ENCODE measurements at places on chromosomes 7 and 10.

DNA sequence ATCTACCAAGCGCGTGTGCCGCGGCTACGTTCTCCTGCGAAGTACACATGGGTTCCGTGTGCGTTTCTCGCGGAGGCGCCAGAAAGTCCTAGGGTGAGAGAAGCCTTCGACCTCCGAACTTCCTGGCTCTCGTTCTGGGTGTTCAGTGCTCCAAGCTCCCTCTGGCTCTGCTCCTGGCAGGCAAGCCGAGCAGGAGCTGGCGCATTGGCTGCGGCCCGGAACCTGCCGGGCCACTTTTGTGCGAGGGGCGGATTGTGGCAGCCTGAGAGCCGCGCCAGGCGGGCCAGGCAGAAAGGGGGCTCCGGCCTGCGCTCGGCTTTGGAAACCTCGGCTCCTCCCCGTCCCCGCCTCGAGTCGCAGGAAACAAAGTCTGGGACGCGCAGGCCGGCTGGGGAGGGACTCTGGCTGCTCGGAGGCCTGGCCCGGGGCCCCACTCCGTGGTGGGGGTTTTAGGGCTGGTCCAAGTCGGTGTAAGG is 9.6 kb downstream of the EMX2 start:
- DNase-seq: no peak

DNA sequence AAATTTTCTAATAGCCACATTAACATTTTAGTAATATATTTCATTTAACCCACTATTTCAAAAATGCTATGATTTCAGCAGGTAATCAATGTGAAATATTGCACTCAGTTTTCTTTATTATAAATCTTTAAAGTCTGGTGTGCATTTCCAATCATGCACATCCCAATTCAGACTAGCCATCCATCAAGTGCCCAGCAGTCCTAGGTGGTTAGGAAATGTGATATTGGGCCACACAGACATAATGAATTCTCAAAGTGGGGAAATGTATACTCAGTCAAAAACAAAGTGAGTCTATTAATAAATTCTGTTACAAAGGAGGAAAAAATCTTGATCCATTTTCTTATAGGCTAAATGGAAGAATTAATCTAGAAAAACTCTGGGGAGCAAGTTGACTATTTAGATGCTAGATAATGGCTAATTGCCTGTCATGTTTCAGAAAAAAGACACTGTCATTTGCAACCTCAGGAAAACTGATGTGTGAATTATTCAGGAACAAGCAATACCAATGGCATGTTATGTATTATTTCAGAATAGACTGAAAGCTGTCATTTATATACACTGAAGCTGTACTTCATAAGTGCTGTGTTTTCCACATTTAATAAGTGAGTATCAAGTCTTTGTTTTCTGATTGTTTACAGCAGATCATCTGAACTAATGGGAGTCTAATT is 629.1 kb upstream of the ADARB2 start:
- no peak for DNase-seq

GRCh38 chr7:150797661-150798060 is 2.5 kb downstream of the TMEM176B start:
- no peak for DNase-seq

DNA sequence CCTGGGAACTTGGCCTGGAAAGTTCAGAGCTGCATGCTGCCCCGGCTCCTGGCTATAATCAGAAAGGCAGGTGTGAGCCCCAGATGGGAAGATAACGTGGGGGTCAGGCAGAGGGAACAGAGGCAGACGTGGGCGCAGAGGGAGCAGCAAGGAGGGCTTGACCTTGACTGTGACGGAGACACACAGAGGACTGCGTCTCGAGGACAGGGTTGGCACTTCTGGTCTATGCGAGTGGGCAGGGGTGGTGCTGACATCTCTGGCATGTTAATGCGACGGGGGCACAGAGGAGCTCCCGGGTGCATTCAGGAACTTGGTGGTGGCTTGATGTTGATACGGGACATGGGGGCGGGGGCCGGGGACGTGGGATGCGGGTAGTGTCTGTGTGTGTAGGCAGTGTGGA is 232.1 kb upstream of the GRB10 start:
- no peak for DNase-seq

GRCh38 chr7:123871998-123872867 is 27.3 kb downstream of the HYAL4 start:
- DNase-seq: peak; percentile 22

- DNase-seq: peak; percentile 45
These were observed 262.1 kb downstream of the ATRNL1 start for GRCh38 chr10:115355162-115355760.

DNA sequence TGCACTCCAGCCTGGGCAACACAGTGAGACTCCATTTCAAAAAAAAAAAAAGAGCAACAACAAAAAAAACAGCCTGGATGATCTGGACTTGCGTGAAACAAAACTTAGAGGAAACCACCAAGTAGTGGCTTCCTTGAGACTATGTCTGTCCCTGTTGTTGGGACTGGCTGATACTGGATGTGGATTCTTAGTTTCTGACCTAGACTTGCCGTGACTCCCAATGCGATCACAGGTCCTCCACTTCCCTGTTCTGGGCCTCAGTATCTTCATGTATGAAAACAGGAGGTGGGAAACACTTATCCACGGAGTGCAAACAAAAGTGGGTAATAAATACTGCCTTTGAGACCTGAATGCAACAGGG is 125.7 kb downstream of the PRPF18 start:
- no peak for DNase-seq

DNA sequence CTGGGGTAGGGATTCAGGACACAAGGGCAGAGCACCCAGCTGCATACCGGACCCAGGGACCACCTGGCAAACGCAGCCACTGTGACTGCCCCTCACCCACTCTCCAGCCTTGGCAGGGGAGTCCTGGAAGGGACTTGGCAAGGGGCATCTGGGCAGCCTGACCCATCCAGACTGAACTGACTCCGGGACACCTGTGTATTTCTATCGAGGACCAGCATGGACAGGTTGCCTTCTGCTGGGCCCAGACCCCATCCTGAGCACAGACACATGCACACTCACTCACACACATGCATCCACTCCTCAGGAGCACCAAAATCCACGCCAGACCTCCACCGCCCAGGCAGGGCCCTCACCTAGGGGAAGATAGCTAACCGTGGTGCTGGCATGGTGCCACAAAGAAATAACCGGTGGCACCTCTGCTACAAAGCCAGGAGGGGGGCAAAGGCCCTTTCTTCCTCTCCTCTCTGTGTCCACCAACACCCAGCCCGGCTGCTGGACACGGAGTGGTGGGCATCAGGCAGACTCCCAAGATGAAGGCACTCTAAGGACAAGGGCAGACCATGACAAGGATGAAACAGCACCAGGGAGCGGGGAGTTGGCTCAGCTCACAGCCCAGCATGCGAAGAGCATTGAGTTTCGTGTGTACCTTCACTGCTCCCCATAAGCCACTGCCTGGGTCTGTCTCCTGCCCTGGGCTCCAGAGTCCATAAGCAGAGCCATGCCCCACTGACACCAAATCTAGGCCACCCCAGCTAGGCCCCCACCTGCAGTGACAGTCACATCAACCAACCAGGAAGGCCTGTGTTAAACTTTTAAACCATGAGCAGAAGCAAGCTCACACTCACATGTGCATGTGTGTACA is 35.3 kb downstream of the KCNH2 start:
- no peak for DNase-seq

DNA sequence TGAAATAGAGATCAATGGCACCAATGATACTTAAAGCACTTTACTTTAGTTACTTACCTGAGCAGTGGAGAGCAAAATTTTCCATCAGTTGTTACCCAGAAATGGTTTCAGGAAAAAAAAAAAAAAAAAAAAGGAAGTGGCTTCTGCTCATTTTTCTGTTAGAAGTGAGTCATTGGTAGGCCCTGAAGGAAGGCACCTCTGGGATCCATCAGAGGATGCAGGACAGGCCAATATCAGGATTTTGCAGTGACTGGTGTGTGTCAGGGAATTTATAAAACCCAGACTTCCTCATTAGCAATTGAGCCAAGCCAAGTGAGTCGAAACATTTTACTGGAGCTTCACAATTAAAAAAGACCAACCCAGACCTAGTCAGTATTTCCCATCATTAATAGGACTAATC is 2.3 kb upstream of the SMIM30 start:
- no peak for DNase-seq

DNA sequence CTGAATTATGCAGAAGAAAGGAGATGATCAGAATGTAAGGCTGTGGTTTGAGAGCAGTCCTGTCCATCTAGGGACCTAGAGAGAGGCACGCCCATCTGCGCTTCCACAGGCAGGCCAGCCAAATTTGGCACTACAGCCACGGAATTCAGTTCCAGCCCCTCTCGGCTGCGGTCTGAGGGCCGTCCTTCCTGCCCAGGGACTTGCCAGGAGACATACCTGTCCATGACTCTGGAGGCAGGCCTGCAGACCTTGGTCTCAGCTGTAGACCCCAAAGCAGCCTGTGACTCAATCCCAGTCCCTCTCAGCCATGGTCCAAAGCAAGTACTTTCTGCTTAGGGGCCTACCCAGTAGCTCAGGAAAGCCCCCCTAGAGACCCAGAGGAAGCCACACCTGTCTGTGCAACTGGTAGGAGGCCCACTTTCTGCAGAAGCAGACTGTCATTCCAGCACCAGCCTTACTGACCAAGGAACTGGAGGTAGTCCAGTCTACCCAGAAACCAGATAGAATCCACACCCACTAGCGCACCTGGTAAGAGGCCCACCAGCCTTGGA is 720.9 kb downstream of the PARD3 start:
- DNase-seq: no peak

GRCh38 chr10:22648547-22648961 is 65.8 kb downstream of the PIP4K2A start:
- DNase-seq: no peak

GRCh38 chr7:4845740-4846142 is 16.1 kb downstream of the PAPOLB start:
- peak; percentile 28 for DNase-seq

- no peak for DNase-seq
These were observed 15.8 kb upstream of the SVIL start for GRCh38 chr10:29650552-29650944.

DNA sequence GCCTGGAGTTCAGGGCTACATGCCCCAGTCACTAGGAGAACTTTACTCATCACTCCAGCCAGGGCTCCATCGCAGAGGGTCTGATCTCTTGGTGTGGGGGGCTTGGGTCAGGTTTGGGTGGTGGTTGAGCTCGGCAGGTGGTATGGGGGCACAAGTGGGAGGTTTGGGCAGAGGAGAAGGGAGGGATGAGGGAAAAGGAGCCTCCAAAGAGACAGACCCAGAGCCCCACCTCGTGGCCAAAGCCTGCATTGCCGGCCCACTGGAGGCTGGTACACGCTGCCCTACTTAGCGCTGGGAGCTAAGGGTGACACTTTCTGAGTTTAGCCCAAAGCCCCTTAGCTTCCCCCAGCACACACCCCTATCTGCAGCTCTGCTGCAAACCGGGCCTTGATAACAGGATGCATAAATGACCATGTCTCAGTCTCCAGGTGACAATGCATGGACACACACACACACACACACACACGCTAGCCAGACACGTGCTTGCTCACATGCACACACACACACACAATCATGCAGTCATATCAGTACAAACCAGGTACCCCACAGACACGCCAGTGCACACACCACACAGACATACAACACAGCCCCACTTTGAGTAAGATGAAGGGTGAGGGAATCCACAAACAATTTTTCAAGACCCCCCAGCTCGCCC is 14.7 kb downstream of the LZTS2 start:
- peak; percentile 87 for DNase-seq

- DNase-seq: no peak
These were observed 1.6 kb downstream of the FFAR4 start for GRCh38 chr10:93568105-93568390.

- no peak for DNase-seq
These were observed 121.6 kb upstream of the LYZL2 start for GRCh38 chr10:30750971-30751677.

DNA sequence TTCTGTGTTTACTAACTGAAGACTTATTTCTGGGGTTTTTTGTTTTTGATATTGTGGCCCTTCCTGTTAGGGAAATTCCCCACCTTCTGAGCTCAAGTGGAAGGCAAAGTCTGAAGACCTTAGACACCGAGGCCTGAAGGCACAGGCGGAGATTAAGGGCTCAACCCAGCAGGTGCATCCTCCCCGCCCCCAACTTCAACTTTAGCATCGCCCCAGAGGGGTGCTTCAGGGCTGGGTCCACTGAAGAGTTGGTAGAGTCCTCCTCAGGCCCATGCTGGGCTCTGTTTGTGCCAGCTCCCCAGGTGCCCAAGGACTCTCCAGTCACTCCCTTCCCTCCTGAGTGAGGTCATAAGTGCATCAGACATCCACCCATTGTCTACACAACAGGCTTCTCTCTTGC is 9.4 kb upstream of the PPIA start:
- DNase-seq: no peak

GRCh38 chr10:804787-805619 is 115.5 kb upstream of the DIP2C start:
- DNase-seq: no peak

- DNase-seq: no peak
These were observed 73.3 kb upstream of the COL13A1 start for GRCh38 chr10:69728335-69728870.

- no peak for DNase-seq
These were observed 35.3 kb upstream of the NKX2-3 start for GRCh38 chr10:99497343-99498025.

- DNase-seq: no peak
These were observed 9.8 kb upstream of the TOMM7 start for GRCh38 chr7:22832401-22832800.

GRCh38 chr10:24430591-24430990 is 221.7 kb downstream of the KIAA1217 start:
- no peak for DNase-seq

GRCh38 chr10:66167816-66168215 is 758.0 kb upstream of the LRRTM3 start:
- no peak for DNase-seq

DNA sequence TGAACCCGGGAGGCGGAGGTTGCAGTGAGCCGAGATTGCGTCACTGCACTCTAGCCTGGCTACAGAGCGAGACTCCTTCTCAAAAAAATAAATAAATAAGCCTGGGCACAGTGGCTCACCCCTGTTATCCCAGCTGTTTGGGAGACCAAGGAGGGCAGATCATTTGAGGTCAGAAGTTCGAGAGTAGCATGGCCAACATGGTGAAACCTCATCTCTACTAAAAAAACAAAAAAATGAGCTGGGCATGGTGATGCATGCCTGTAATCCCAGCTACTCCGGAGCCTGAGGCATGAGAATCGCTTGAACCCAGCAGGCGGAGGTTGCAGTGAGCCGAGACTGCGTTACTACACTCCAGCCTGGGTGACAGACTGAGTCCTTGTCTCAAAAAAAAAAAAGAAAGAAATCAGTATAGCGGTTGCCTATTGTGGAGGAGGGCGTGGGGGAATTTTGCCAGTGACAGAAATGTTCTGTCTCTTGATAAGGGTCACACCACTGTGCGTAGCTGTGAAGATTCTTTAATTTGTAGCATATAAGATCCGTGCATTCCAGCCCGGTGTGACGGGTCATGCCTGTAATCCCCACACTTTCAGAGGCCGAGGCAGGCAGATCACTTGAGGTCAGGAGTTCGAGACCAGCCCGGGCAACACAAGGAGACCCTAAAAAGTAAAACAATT is 17.9 kb upstream of the EIF3B start:
- no peak for DNase-seq

DNA sequence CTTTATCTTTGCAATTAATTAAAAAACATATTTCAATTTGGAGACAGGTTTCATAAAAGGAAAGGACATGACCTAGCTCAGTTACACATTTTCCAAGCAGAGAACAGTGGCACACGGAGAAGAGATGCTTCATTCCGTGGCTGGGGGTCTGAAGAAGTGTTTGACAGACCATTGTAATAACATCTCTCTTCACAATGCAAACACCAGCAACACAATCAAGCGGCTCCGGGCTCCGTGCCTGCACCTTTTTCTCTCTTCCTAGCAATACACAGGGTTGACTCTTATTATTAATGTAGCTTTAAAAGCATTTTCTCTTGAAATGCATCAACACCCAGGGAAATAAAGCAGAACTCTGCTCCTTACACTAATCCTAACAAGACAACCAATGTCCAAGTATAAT is 261.0 kb upstream of the AOAH start:
- DNase-seq: no peak
